ENCODE measurements at places on chromosomes 12 and 14.
A peak's percentile ranks its signal among the peaks of the same experiment; 100 is the strongest.

DNA sequence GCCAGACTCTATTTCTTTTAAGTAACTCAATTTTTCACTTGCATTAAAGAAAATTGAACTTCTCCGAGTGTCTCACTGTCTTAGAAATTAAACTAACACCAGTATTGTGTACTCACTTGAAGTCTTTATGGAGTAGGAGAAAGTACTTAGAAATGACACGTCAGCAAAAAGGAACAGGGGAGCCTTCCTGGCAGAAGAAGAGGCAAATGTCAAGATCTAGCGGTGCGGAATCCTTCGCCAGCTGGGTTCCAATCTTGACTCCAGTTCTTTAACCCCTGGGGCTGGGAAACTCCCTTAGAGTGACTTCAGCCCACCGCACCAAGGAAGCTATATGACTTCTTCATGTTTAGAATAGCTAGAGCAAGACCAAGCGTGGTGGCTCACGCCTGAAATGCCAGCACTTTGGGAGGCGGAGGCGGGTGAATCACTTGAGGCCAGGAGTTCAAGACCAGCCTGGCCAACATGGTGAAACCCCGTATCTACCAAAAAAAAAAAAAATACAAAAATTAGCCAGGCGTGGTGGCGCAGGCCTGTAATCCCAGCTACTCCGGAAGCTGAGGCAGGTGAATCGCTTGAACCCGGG lies 34.4 kb downstream of the WBP11 start:
- DNase-seq: no peak

- DNase-seq: no peak
These were observed 108.7 kb upstream of the MIS18BP1 start for GRCh38 chr14:45361727-45362126.

DNA sequence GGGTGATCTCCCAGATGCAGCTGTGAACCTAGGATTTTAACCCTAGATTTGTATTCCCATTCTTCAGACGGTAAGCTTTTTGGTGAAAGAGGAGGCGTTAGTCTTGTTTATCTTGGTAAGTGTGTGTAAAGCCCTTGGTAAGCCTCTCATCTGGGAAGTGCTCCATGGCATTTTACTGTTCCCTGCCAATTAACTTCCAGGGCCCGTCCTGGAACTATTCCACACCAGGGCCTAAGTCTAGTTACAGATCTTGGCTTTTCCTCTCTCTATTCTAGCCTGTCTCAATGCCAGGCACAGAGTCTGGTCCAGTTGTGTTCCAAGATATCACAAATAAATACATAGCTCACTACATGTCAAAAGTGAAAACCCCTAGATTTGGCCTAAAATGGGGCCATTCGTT lies 42.4 kb downstream of the YEATS4 start:
- no peak for DNase-seq

- DNase-seq: no peak
These were observed 104.5 kb downstream of the SLC2A13 start for GRCh38 chr12:40001406-40001805.

- no peak for DNase-seq
These were observed 102.8 kb upstream of the RASSF8 start for GRCh38 chr12:25855716-25856115.

DNA sequence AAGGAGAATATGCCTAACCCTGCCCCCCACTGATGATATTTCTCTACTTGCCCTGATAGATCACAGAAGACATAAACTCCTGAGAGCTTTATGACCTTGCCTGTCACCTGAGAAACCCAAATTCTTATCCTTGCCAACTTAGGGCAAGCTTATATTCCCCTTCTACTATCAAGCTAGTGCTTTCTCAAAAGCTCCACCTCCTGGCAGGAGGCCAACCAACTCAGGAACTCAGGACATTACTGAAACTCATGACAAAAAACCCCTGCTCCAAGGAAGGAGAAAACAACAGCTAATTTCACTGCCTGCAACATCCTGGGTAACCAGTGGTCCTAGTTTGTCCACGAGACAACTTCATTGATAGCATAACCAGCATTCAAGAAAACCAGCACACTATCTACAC lies 60.9 kb upstream of the FSCB start:
- DNase-seq: no peak

DNA sequence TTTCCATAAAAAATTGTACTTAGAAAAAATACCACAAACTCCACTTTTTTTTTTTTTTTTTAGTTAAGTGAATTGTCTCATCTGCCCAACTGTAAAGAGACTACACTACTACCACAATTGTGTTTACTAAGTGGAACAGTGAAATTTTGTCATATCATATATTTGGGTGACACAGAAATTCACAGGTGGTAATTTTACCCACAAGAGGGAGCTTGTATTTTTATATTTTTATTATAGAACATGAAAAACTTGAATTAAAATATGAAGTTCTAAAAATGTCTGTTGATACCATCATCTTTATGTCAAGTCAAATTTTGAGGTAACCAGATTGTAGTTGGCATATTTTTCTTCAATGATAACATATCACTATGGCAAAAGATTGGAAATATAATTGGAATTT lies 329.4 kb upstream of the SOX5 start:
- no peak for DNase-seq

GRCh38 chr14:26190646-26191045 lies 407.2 kb downstream of the NOVA1 start:
- DNase-seq: no peak

DNA sequence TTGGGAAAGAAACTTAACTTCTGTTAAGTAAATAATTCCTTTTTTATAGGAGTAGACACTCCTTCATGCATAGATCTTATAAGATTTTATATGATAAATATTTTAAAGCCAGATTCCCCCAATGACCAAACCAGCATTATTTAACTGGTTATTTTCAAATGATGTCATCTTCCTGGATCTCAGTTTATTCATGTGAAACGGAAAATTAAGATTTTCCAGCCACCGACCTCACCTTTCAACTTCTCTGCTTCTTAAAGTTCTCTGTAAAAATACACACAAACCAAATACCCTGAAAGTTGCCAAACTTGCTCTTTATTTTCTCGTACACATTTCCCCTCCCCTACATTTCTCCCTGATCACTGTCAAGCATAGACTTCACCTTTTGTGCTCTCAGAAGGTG lies 364.2 kb downstream of the GALC start:
- no peak for DNase-seq

GRCh38 chr12:107545737-107546353 lies 139.8 kb upstream of the PWP1 start:
- DNase-seq: no peak

DNA sequence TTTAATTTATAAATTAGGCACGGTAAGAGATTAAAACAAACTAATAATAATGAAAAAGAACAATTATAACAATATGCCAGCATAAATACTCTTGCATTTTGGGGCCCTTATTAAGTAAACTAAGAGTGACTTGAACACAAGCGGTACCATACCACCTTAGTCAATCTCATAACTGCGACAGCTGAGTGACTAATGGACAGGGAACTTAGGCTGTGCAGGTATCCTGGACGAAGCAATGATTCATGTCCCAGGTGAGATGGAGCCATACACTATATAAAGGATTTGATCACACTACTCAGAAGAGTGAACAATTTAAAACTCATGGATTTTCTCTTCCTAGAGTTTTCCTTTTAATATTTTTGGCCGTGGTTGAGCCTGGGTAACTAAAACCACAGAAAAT lies 4.3 kb downstream of the KLRC4 start:
- no peak for DNase-seq

GRCh38 chr14:35402323-35403113 lies 2.0 kb downstream of the NFKBIA start:
- DNase-seq: no peak

DNA sequence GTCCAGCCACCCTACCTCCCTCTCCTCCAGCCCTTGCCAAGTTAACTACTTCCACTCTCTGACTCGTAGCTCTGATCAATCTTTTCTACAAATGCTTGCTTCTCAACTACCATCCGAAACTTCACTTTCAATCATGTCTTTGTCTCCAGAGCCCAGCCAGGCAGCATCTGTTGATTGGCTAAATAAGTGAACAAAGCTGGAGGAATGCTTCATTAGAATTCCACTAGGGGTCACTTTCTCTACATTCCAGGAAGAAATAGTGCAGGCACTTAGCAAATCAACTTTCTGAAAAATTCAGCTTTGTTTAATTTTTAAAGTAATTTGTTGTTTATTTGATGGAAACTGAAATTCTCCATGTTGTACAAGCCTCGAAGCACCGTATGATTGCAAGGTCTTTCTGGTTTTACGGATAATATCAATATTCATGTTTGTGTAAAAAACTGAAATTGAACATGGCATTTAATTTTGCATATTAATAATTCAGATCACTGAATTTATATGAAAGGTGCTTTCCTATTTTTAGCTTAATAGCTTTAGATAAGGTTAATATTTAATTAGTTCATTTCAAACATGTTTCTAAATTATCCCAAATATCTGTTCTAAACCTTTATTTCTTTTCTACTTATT lies 32.4 kb upstream of the HELB start:
- no peak for DNase-seq

DNA sequence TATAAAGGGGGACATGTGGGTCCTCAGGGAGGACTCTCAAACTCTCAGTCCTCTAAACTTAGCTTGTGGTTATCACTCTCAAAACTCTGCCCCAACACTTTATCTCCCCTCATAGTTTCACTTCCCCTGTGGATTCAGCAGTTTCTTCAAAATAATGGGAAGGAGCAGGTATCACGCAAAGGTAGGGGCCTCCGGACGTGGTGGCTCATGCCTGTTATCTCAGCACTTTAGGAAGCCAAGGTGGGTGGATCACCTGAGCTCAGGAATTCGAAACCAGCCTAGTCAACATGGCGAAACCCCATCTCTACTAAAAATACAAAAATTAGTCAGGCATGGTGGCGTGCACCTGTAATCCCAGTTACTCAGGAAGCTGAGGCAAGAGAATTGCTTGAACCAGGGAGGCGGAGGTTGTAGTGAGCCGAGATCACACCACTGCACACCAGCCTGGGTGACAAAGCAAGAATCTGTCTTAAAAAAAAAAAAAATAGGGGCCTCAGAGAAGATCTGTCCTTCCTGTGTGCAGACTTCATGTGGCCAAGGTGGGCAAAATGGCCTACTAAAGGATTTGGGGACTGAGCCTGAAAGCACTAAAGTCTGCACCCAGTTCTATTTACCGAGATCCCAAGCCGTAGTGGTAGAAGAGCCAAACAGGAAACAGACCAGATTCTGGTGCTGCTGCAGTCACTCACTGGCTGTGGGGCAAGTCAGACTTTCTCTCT lies 6.4 kb downstream of the ITGB7 start:
- no peak for DNase-seq

DNA sequence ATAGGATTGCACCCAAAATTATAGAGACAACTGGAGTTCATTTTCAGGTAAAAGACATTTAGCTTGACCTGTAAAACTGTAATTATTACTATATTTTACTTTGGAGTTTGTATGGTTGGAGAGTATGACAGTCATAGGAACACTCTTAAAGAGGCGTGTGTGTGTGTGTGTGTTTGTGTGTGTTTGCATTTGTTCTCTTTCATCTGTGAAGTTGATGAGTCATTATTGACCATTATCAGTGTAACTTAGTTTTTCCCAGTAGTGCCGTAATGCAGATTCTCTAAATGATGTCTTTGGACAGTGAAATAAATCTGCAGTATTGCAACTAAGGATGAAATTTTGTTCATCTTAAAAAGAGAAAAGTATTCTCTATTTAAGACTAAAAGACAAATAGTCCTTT lies 13.0 kb downstream of the WASHC4 start:
- no peak for DNase-seq

DNA sequence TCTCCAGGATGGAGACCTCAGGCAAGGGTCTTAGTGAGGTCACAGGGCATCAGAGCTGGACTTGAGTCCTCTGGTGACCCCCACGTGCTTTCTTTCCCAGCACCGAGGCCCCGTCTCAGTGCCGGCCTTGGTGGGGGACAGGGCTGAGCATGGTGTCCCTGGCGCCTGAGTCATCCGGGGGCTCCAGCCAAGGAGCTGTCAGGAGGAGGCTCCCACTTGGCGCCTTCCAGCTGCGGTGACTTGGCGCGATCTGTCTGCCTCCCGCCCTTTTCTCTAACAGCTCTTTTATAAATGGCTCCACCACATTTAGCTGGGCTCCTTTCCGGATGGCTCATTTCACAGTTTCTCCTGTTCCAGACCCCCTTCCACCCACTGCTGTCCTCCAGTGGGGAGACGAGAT lies 60.4 kb downstream of the PRMT8 start:
- no peak for DNase-seq

GRCh38 chr14:55366271-55366670 lies 45.4 kb downstream of the ATG14 start:
- no peak for DNase-seq

DNA sequence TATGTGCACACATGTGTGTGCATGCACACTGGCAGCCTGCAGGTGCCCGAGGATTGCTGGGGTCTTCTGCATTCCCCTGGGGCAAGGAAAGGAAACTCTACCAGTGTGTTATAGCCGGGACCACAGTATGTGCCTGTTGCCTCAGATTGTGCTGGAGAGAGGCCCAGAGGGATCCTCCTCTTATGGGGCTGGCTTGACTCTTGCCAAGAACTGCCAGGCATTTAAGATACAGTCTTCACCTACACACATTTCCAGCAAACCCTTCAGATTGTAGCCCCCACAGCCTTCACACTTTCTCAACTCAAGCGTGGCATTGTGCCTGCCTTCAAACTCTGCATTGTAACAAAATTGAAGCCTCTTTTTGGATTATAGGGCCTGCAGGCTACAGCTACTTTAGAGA lies 176.7 kb upstream of the DYRK2 start:
- DNase-seq: no peak

GRCh38 chr12:442235-442884 lies 17.4 kb upstream of the B4GALNT3 start:
- peak; percentile 12 for DNase-seq

DNA sequence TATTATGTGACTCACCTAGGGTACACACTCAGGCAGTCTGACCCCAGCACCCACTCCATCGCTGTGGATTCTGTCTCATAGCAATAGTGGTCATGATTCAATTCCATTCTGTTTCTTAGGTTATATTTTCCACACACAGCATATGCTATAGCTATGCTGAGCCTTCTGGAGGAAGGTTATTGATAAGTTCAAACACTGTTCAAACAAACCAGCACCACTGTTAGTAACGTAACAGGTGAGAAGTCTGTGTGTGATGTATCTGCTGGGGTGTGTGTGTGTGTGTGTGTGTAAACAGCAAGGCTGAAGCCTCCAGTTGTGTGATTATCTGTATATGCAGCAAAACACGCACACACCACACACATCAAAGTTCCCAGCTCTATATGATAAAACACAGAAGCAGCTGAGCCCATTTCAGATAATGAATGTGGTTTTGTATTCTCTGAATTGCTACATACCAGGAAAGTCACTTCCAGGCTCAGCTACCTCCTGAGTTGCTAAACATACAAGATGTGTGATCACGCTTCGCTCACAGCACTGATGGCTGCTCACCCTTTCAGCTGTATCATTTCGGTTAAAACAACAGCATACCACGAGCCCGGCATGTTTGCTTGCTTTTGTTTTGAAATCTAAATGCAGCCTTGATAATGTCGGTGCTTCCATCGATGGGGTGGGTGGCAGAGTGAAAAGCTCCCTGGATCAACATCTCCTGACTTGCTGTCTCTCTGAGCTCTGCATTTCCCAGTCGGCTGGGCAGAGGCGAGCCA lies 6.8 kb upstream of the SYNE3 start:
- no peak for DNase-seq
